ENCODE measurements at places on chromosomes 6 and 20.

DNA sequence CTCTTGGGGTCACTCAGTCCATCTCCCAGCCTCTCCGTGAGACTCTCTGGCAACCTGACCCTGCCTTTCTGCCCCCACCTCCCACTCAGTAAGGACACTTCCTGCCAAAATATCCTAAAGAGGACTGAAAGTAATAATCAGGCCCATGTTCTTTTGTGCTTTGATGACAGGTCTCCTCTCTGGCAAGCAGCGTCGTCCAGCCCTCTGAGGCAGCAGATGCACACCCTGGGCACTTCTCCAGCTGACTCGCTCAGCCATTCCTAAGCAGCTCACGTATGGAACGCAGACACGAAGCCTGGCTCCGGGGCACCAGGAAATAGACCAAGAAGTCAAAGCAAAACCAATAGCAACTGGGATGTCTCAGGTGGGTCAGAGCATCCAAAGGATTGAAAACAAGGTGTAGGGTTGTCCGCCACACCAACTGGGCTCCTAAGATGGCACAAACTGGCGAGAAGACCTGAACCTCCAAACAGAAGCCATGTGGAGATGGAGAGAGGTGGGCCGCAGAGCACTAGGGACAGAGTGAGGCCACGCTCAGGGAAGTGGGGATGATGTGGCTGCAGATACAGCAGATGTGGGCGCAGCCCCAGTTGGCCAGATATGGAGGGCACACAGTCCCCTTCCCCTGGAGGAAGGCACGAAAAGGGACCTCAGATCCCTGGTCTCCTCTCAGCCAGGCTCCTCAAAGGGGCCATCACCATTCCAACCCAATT lies 99.3 kb downstream of the PRND start:
- DNase-seq, result no peak

- no peak for DNase-seq
Observed at GRCh38 chr6:101399616-101400162, 6.2 kb downstream of the GRIK2 start.

- DNase-seq, result no peak
Observed at GRCh38 chr20:10276878-10277580, 58.4 kb downstream of the SNAP25 start.

DNA sequence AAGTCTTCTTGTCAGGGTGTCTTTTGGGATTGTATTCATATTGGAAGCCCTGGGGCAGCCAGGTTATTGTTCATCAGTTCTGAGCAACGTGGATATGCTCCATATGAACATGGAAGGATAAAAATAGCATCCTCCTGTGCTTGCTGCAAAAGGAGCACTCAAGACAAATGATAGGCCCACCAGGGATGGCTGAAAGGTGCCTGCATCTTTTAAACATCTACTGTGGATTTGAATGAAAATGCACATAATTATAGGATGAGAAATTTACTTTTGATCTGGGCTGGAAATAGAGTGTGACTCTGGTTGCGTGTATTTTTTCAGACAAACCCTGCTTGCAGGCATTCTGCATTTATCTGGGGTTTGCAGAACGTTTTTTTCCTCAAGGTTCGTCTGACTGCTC lies 299.1 kb downstream of the PACRG start:
- no peak for DNase-seq

DNA sequence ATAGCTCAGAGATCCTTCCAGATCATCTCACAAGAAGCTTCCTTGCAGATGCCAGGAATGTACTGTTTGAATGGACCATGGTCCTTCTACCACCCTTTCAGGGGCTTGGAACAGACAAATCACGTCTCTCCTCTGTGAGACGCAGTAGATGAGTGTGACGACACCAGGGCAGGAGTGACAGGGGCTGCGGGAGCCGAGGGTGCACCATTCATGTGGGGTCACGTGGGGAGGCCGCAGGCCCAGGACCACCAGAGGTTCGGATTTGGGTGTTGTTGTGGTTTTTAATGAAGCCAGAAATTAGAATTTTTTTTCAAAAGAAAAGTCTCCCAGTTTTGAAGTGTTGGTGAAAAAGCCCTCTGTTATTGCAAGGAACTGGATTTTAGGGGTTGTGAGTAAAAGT lies 79.2 kb downstream of the PREX1 start:
- DNase-seq, result no peak

GRCh38 chr6:37283671-37284151 lies 25.8 kb upstream of the TMEM217 start:
- DNase-seq, result no peak

DNA sequence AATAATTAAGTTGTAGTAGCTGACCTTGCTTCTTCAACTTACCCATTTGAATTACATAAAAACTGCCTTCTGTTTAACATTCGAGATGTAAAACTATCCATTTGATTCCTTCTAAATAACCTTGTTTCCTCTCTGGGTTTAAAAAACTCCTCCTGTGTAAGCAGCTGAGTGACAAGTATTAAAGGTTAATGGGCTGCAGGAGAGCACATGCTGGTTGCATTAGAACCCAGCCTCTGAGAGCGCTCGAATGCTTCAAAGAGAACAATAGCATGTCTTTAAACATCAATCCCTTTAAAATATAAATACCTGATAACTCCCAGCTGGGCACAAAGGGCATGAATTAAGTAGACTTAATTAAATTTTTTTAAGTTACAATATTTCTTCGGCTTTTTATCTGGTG lies 215.8 kb downstream of the EYA4 start:
- no peak for DNase-seq

DNA sequence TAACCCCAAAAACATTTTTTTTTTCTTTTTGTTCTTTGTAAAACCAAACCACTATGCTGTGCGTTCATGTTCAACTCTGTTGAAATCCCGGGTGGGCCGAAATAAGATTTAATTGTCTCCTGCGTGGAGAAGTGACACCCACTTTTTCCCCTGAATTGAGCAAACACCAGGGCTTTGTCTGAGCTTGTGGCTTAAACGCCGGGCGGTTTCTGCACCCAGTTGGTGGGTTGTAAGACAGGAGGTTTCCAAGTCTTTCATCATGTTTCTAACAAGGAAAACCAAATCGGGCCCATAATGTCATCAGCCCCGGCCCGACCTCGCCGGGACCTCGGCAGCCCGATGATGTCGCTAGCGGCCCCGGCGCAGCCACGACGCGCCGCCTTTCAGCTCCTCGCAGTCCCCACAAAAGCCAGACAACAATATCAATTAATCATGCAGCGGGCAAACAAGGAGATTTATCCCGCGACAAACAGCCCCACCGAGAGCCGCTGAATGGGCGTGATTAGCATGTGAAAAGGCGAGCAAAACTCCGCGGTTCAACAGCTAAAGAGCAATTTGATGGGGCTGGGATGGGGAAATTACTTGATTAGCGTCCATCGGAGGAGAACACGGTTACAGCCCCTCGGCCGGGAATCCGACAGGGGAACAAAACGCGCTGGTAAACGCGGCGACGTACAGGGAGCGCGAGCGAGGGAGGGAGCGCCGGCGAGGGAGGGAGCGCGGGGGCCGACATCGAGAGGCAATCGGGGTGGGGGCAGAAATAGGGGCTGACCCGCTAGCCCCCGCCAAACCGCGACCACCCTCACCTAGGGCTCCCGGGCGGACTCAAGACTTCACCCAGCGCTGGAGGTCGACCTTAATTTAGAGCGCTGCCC lies 5.3 kb downstream of the LINC00237 start:
- DNase-seq, result no peak
